MCF 10A (cell line): ENCODE measurements at places on chromosomes 3 and 15. TPM values are rescaled to one million over a fixed set of nuclear protein-coding genes. Genes with fewer than 3 reads are reported as not detected.

DNA sequence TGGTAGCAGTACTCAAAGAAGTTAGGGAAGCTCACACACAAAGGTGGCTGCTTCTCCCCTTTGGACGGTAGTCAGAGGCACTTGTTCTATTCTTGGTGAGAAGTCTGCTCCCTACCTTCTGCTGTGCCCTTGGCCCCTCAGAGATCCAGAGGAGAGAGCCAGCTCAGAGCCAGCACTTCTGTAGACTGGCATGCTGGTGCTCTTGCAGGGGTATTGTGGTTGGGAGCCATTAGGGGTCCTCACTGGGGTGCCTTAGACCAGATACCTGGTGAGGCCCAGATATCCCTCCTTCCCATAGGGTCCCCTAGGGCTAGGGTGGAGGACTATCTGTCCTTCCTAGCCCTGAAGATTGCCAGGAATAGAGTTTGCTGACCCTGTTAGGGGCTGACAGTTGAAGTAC lies 140.6 kb downstream of the EEFSEC start:
- H3K27me3 ChIP-seq = no peaks in the 10 kb centered on the region
- H3K4me1 ChIP-seq = peaks cover 6% of the 10 kb centered on the region
- no peak for DNase-seq
- no peak overlapping the region for H3K4me3 ChIP-seq

GRCh38 chr3:192879346-192880031 lies 38.2 kb downstream of the MB21D2 start:
- peak overlapping the region; percentile 51 for H3K4me3 ChIP-seq
- no peaks in the 10 kb centered on the region for H3K36me3 ChIP-seq
- peaks cover 34% of the 10 kb centered on the region for H3K4me1 ChIP-seq
- H3K27me3 ChIP-seq = no peaks in the 10 kb centered on the region

DNA sequence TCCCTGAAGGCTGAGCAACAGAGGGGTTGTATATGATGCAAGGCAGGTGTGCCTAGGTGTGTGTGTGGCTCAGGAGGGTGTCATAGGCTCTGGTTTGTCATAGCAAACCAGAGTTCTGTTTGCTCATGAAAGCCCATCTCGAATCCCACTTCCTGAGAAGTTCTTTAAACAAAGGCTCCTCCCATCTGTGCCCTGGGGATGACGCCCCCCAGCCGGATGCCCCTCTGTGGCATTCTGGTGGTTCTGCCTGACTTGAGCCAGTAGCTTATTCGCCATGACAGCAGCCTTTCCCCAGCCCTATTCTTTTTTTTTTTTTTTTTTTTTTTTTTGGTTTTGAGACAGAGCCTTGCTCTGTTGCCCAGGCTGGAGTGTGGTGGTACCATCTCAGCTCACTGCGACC lies 45.4 kb downstream of the PDIA5 start:
- no peaks in the 10 kb centered on the region for H3K27me3 ChIP-seq
- no peaks in the 10 kb centered on the region for H3K4me1 ChIP-seq
- H3K4me3 ChIP-seq = no peak overlapping the region
- no peak for DNase-seq

DNA sequence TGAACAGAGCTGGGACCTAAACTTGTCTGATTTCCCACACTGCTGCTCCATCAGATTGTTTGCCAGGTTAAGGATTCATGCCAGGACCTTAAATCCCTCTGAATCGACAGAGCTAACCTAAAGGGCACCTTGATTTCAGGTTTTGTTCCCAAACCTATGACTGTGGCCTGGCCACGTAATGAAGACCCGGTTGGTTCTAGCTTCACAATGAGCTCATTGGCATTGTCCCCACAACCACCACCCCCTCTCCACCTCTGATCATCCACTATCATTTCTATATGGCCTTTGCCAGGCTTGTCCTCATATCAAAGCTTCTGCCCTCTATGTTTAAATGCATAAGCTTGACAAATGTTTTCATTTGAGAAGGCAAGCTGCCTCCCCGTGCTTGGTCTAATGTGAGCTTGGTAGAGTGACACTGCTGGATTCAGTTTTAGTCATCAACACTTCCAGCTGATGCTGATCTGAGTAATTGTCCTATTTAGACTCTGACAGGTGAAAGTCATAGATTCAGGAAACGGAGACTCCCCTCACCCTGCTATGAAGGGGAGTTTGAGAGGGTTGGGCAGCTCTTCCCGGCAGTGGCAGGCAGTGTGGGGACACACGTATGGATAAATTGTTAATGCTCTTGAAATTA lies 407.1 kb upstream of the CFAP20DC start:
- H3K27me3 ChIP-seq = no peaks in the 10 kb centered on the region
- no peaks in the 10 kb centered on the region for H3K36me3 ChIP-seq
- DNase-seq = no peak
- no peaks in the 10 kb centered on the region for H3K4me1 ChIP-seq
- H3K27ac ChIP-seq = no peak overlapping the region

DNA sequence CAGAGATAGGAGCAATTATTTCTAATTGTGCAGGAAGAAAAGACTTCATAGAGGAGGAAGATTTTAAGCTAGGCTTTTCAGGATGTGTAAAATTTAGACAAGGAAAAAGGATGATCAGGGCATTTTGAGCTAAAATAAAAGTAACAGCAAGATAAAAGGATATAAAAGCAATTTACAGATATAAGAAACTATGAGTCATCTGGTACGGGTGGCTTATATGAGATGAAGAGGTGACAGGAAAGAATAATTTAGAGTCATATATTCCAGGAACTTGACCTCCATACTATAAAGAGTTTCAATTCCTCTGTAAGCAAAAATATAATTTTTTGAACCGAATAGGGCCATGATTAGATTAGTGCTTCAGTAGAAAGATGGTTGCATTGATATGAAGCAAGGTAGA lies 273.7 kb downstream of the RBMS3 start:
- no peak overlapping the region for H3K4me3 ChIP-seq
- no peak for DNase-seq
- peaks cover 6% of the 10 kb centered on the region for H3K4me1 ChIP-seq
- H3K27me3 ChIP-seq = no peaks in the 10 kb centered on the region

DNA sequence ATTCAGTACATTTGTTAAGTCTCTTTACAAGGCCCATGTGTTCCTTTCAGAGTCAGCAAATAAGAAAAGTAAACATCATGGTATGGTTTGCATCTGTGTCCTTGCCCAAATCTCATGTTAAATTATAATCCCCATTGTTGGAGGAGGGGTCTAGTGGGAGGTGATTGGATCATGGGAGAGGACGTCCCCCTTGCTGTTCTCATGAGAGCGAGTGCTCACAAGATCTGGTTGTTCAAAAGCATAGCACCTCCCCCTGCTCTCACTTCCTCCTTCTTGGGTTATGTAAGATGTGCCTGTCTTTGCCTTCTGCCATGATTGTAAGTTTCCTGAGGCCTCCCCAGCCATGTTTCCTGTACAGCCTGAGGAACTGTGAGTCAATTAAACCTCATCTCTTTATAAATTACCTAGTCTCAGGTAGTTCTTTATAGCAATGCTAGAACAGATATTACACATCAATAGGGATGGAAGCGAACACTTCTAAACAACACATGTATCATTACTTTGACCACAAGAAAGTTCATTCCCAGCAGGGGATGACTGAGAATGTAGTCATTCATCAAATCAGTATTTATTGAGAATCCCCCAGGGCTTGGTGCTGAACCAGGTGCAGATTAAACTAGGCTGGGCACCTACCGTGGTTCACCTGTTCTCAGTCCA lies 4.1 kb downstream of the EFCAB12 start:
- peaks cover 14% of the 10 kb centered on the region for H3K4me1 ChIP-seq
- DNase-seq = no peak
- H3K4me3 ChIP-seq = no peak overlapping the region
- H3K27ac ChIP-seq = no peak overlapping the region
- no peaks in the 10 kb centered on the region for H3K36me3 ChIP-seq
- H3K27me3 ChIP-seq = no peaks in the 10 kb centered on the region

DNA sequence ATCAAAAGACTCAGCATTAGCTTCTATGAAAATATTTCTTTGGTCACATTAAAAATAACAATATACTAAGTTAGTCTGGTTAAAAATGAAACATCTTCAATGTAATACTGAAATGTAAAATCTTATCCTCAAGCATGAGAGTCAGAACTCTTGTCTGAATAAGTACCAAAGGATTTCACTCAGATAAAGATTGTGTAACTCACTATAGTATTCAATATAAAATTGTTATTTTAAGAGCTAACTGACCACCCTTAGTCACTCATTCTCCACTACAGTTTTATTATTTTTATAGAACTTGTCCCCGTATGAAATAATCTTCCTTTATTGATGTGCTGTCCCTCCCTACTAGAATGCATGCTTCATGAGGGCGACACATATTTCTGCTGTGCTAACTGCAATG lies 426.3 kb downstream of the MECOM start:
- no peaks in the 10 kb centered on the region for H3K36me3 ChIP-seq
- DNase-seq = no peak
- H3K4me1 ChIP-seq = peaks cover 19% of the 10 kb centered on the region

DNA sequence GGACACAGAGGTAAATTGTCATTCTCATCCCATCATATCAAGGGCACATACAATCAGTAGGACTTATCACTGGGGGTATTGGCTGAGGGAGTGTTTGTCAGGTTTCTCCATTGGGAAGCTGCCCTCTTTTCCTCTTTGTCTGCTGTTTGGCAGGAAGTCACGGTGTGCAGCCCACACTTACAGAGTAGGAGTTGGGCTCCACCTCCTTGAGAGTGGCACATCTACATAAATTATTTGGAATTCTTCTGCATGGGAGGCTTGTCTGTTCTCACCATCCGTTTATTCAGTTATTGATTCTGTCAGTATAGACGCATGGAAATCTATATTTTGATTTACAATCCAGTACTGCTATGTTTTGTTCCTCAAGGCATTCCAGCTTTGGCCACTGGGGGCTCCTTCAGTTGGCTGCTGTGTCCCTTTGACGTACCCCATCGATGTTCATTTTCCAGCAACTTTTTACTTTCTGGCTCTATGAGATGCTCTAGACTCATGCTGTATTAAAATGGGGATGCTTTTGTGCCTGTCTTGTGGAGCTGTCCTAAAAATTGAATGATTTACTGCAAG lies 200.3 kb downstream of the SLCO3A1 start:
- DNase-seq = no peak
- H3K36me3 ChIP-seq = no peaks in the 10 kb centered on the region
- H3K27ac ChIP-seq = no peak overlapping the region
- peaks cover 2% of the 10 kb centered on the region for H3K4me1 ChIP-seq
- no peak overlapping the region for H3K4me3 ChIP-seq

- H3K27me3 ChIP-seq = no peaks in the 10 kb centered on the region
- peaks cover 21% of the 10 kb centered on the region for H3K4me1 ChIP-seq
Observed at GRCh38 chr15:64893481-64894394, 18.0 kb upstream of the ANKDD1A start.

DNA sequence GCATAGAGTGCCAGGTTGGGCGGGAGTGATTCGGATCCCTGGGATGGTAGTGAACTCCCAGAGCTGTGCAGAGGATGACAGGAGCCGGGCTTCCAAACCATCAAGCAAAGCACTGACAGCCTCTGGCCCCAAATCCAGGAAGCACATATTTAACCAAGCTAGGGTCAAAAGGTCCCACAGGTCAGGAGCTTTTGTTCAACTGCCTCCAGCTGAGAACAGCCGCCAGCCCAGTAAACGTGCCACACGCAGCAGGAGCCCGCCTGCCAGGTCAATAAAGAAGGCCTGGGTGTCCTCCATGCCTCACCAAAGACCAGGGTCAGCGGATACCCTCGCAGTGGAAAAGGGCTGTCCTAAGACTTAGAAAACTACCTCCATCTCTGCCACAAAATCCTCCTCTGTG lies 184.7 kb upstream of the LINGO1 start:
- no peak overlapping the region for H3K27ac ChIP-seq
- H3K4me3 ChIP-seq = no peak overlapping the region
- peaks cover 39% of the 10 kb centered on the region for H3K27me3 ChIP-seq
- no peak for DNase-seq
- no peaks in the 10 kb centered on the region for H3K4me1 ChIP-seq
- no peaks in the 10 kb centered on the region for H3K36me3 ChIP-seq

- H3K36me3 ChIP-seq = no peaks in the 10 kb centered on the region
- H3K27me3 ChIP-seq = peaks cover 21% of the 10 kb centered on the region
- no peak for DNase-seq
- H3K4me1 ChIP-seq = no peaks in the 10 kb centered on the region
- no peak overlapping the region for H3K4me3 ChIP-seq
Observed at GRCh38 chr3:2391896-2392295, 293.2 kb downstream of the CNTN4 start.

- H3K36me3 ChIP-seq = peaks cover 4% of the 10 kb centered on the region
- no peak overlapping the region for H3K27ac ChIP-seq
- DNase-seq = no peak
- no peak overlapping the region for H3K4me3 ChIP-seq
- peaks cover 20% of the 10 kb centered on the region for H3K27me3 ChIP-seq
Observed at GRCh38 chr3:58683466-58683865, 16.9 kb upstream of the FAM3D start.

DNA sequence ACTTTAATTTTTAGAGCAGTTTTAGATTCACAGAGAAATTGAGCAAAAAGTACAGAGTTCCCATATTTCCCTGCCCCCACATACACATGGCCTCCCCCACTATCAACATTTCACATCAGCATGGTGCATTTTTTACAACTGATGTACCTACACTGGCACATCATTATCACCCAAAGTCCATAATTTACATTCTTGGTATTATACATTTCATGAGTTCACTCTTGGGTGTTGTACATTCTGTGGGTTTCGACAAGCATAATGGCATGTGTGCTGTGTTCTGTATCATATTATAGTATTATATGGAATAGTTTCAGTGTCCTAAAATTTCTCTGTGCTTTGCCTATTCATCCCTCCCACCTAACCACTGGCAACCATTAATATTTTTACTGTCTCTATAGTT lies 419.8 kb upstream of the THBS1 start:
- no peak for DNase-seq
- no peak overlapping the region for H3K4me3 ChIP-seq
- no peak overlapping the region for H3K27ac ChIP-seq
- H3K36me3 ChIP-seq = no peaks in the 10 kb centered on the region
- H3K27me3 ChIP-seq = no peaks in the 10 kb centered on the region

GRCh38 chr15:90099868-90100831 lies 2.1 kb downstream of the IDH2 start:
- H3K4me1 ChIP-seq = peaks cover 13% of the 10 kb centered on the region
- peak; percentile 41 for DNase-seq
- no peaks in the 10 kb centered on the region for H3K27me3 ChIP-seq
- no peak overlapping the region for H3K27ac ChIP-seq

DNA sequence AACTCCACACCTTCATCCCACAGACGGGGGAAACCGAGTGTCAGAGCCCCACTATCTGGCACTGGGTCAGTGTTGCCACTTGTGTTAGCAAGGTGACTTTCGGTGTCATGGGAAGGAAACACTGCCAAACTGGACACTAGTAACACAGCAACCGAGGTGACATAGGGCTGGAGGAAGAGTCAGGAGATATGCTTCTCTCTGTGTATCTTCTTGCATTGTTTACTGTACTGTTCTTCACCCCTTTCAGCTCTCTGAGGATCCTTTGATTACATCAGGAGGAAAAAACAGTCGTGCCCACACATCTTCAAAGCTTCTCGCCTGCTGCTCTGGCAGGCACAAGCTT lies 109.4 kb upstream of the RAD18 start:
- no peak overlapping the region for H3K4me3 ChIP-seq
- no peak overlapping the region for H3K27ac ChIP-seq
- peaks cover 13% of the 10 kb centered on the region for H3K36me3 ChIP-seq
- DNase-seq = no peak
- no peaks in the 10 kb centered on the region for H3K27me3 ChIP-seq

Gene KBTBD8
- total RNA-seq = 1.7 and 4.3 TPM in 2 replicates

Gene CCR8
- not detected in 2 replicates for total RNA-seq

Gene SLC9A9
- 2.0 and 2.2 TPM in 2 replicates for total RNA-seq

Gene FYCO1
- 17.0 and 18.4 TPM in 2 replicates for total RNA-seq

Gene POPDC2
- 0.91 and 0.93 TPM in 2 replicates for total RNA-seq

Gene AMT
- total RNA-seq = 3.7 and 4.9 TPM in 2 replicates

Gene ZNF660
- total RNA-seq = not detected in 2 replicates

Gene SH3BP5
- 8.4 and 8.8 TPM in 2 replicates for total RNA-seq

Gene AMOTL2
- total RNA-seq = 92.6 and 137 TPM in 2 replicates

Gene CAND2
- not detected in 2 replicates for total RNA-seq

Gene SOX2
- total RNA-seq = not detected in 2 replicates

Gene DGKG
- total RNA-seq = not detected in 2 replicates

Gene PRSS50
- total RNA-seq = not detected in 2 replicates

Gene BOC
- total RNA-seq = 1.8 and 2.3 TPM in 2 replicates

Gene AMIGO3
- total RNA-seq = 0.79 TPM in 1 of 2 replicates, not detected in the other

Gene ISLR
- total RNA-seq = not detected in 2 replicates

Gene FILIP1L
- total RNA-seq = 1.3 and 2.4 TPM in 2 replicates
